ENCODE measurements at places on chromosomes 5 and 9.

GRCh38 chr5:34682926-34683623 is 26.9 kb downstream of the RAI14 start:
- DNase-seq, result no peak

DNA sequence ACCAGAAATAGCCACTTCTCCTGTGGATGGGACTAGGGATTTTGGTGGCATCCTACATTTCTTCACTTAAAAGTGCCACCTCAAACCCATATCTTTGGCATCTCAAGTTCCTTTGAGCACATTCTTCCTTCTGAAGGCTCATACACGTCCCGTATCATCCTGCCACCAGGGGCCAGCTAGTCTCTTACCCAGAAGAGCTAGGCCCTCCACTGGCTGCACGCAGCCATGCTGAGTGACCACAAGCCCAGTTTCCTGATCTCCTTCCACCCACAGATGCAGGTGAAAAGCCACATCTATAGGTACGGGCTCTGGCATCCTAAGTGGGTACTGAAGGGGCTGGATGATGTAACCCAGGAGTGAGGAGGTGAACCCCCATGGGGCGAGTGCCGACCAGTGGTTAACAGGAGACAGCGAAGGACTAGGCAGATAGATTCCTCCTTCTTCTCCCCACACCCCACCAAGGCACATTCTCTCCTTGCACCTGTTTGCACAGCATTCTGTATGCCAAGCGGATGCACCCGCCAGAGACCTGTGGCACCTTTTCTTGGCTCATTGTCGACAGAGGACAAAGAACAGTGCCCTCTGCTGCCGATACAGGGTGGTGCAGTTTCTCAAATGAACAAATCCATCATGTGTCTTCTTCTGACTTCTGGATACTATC is 14.4 kb upstream of the SCGB3A1 start:
- DNase-seq, result peak; percentile 86

GRCh38 chr5:147101659-147102369 is 133.0 kb upstream of the STK32A start:
- DNase-seq, result no peak

- DNase-seq, result no peak
Measured at GRCh38 chr9:27460226-27461023, 63.7 kb upstream of the IFNK start.

DNA sequence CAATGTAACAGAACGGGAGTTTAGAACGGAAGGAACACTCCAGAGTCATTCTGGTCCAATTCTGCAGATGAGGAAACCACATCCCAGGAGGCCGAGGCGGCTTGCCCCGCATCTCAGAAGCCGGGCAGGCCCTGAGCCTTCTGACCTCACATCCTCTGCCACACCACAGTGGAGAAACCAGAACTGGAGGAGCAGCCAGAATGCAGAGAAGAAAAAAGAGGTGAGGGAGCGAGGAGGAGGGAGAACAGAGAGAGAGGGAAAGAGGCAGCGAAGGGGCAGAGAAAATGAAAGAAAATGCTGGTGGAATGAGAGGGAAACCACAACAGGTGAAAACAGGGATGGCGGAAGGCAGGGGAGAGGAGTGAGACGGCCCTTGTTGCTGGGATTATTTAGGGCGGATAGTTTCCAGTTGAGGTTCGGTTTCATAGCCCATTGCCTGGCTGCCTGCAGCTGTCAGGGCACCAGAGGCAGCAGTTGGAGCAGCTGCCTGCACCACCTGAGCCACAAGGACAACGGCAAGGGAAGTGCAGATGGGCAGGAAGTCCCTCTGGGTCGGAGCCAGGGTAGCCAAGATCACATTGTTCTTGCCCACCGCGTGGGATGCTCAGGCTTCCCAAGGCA is at the start of gene HMHB1:
TSS of gene HMHB1 (plus strand) at position 77 of the 621 bp plus-strand sequence.
- DNase-seq, result no peak

DNA sequence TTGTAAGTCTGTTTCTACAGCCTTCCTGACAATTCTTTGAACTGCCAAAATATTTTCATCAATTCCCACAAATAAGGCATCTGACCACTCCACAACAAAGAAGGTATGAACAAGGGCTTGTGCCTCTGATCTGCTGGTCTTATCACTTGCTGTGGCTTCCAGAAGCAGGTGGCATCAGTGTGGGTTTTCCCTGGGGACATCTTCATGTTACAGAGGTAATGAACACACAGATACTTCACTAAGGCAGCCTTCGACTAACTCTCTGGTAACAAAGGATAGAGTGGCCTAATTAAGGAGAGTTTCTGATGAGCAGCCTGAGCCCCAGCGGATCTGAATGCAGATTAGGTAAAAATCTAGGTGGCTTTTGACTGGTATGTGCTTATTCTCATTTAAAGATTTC is 15.2 kb upstream of the ERAP2 start:
- no peak for DNase-seq

DNA sequence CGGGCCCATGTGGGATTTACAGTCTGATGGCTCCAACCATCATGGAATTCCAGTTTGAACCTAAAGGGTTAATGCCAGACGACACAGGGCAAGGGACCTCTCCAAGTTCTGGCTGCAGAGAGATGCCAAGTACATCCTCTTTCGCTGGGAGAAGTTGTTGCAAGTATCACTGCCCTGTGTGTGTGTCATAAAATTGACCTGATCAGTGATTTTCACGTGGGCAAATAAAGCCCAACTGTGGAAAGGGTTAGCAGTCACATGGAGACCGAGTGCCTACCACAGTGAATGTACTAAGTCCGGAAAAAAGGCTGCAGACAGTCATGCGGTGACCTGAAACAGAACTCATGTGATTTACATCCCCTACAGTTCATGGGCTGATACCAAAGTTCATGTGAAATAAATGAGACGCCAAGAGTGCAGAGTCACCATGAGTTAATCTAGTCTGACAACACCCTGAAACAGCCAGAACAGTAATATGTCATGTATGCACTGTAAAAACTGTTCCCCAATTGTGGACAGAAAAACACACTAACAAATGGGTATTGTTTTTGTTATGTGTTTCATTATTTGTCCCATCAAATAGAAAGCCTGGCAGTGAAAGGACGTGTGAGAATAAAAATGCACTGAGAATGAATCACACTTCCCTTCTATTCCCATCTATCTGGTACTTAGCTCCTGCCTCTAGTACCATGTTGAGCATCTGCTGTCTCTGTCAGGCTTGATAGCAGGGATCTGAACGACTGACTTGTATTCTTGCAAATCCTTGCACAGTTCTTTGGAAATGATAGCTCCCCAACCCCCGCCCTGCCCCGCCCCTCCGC is 115.7 kb downstream of the SUSD1 start:
- DNase-seq, result no peak

- DNase-seq, result no peak
Measured at GRCh38 chr9:117120061-117120460, 294.8 kb downstream of the ASTN2 start.

- DNase-seq, result no peak
Measured at GRCh38 chr5:2222246-2222992, 339.7 kb upstream of the IRX4 start.

GRCh38 chr5:89573345-89573744 is 690.4 kb upstream of the MEF2C start:
- DNase-seq, result no peak

DNA sequence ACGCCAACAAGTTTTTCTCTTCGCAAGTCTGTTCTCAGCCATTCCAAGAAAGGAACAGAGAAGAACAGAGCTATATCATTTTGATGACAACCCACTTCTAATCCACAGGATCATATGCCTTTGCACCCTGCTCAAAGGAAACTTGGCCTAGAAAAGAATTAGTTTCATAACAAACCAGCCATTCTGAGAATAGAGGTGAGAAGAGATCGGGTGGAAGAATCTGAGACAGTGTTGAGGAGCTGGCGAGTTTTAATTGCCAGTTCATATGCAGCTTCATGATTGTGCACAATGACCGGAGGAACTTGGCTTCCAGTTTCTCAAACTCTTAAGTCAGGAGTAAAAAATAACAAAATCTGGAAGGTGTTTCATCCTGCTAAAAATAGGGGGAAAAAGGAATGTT is 380.0 kb downstream of the NR2F1-AS1 start:
- no peak for DNase-seq

DNA sequence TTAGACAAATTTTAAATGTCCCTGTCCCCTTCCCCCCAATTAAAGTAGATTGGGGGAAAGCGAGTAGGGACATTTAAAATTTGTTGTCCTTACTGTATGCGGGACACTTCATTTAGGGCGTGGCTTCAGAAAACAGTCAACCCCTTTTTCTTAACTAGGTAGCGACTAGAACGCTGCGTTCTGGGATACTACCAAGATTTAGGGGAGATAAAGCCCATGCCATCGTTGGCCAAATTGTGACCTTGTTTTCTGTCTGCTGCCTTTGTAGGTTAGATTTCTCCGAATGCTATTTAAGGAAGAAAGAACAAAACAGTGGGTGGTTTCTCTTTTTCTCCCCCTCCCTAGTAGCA is 1.2 kb downstream of the CKS2 start:
- no peak for DNase-seq

GRCh38 chr5:83474991-83475390 is 3.4 kb downstream of the VCAN start:
- DNase-seq, result no peak

DNA sequence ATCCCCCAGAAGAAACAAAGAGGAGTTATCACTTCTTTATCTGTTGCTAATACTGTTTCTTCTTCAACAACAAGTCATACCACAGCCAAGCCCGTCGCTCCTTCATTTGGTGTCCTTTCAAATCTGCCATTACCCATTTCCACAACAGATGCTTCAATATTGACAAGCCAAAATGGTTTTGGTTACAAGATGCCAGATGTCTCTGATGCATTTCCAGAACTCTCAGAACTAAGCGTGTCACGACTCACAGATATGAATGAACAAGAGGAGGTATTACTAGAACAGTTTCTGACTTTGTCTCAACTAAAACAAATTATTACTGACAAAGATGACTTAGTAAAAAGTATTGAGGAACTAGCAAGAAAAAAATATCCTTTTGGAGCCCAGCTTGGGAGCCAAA is 16.0 kb upstream of the HAND1 start:
- no peak for DNase-seq

DNA sequence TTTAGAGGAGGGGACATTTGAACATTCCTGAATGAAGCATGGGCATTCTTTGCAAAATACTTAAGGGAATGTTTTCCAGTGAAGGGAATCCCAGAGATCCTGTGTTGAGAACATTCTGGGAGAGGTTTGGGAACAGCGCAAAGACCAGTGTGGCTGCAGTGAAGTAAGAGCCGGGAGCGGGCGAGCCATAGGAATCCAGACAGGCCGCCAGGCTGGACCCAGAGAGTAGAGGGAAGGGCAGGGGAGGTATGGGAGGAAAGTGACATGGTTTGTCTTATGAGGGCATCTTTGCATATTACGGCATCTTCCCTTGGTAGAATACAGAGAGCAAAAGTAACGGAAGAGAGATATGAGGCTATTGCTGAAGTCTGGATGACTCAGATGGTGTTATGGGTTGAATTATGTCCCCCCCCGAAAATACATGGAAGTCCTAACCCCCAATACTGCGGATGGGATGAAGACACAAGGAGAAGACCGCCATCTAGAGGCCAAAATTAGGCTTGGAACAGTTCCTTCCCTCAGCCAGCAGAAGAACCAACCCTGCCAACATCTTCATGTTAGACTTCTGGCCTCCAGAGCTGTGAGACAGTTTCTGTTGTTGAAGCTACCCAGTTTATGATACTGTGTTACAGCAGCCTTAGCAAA is 268.2 kb downstream of the MAST4 start:
- no peak for DNase-seq

GRCh38 chr5:143820451-143820850 is 8.5 kb downstream of the HMHB1 start:
- no peak for DNase-seq
